SHP77 treated with DMSO at 0.1 percent for 48 hours (cell line): ENCODE measurements at places on chromosomes 12 and 14.

DNA sequence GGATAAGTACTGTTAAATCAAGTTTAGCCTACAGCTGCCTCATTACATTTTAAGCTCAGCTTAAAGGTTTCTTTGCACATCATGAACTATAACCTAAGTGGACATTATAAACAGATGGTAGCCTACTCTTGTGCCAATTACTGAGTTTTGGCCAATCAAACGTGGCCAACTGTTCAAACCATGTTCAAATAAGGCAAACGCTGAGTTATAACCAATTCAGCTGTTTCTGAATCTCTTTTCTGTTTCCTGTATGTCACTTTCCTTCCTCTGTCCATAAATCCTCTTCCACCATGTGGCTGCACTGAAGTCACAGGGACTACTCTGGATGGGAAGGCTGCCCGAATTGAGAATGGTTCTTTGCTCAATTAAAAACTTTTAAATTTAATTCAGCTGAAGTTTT, 98.4 kb downstream of the BCAT1 start:
- DNase-seq = no peak

GRCh38 chr12:56935752-56936151, 1.5 kb upstream of the SDR9C7 start:
- no peak for DNase-seq

- no peak for DNase-seq
Measured at GRCh38 chr12:13099844-13100604, 3.4 kb downstream of the GSG1 start.

DNA sequence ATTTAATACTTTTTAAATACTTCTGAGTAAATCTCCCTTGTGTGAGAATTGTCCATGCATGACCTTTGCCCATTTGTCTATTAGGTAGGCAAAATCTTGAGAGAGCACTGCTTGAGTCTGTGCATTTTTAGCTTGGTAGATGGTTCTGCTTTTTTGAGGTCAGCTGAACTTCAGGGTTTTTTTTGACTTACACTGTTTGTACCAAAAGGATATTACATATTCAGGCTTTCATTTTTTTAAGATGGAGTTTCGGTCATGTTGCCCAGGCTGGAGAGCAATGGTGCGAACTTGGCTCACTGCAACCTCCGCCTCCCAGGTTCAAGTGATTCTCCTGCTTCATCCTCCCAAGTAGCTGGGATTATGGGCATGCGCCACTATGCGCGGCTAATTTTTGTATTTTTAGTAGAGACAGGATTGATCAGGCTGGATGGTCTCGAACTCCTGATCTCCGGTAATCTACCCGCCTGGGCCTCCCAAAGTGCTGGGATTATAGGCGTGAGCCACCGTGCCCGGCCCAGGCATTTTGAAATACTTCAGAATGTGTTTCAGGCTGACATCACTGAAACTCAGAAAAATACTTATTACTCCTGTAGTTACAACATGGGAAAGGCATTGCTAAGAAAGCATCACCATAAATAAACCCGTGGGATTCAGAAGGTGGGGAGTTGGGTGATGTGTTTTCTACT, 11.1 kb downstream of the RASSF3 start:
- no peak for DNase-seq

GRCh38 chr12:64419696-64420095, 15.5 kb downstream of the XPOT start:
- no peak for DNase-seq

DNA sequence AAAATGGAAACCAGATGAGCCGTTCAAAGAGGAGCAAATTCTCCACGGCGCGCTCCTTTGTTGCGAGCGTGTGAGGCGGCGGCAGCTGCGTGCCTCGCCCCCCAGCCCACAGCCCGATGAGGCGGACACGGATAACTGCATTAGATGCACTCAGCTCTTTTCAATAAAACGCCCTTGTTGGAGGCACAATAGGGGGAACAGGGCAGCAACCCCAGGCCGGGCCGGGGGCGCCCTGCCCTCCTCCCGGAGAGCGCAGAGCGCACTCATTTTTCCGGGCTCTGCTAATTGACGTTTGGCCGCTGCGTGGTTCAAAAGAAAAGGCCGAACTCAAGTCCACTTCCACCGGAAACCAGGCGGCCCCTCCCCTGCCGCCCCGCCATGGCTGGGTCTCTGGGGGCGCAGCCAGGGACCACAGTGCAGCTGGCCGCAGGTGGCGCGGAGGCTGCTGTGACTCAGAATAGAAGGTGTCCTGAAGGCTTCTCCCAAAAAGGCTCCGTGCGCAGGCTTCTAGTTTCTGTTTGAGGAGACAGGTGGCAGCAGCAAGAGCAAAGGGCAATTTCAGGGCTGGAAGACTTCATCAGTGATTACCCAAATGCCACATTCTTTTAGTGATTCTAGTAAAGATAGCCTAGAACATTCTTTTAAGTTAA, 29.0 kb upstream of the SMOC1 start:
- no peak for DNase-seq

DNA sequence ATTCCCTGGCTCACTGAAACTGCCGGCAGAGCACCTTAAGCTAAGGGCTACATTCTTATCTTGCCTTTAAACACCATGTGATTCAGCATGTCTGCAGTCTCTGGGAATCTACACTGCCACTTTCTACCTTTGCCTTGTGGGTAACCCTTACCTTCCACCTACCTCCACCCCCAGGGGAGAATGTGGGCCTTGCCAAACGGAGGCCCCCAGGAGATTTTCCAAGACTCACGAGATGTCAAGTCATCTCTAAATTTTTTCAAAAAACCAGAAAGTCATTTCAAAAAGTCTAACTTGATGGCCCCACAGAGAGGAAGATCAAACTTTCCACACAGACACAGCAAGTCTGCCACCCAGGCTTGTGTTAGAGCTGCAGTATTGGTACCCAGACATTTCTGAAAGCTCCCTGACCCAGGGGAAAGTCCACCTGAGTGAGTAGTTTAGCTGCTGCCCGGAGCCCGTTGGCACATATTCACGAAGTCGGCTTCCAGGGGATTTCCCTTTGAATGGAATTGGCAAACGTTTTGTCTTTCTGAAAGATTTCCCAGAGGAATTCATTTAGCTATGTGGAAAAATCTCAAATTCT, 4.7 kb upstream of the PSMA6 start:
- DNase-seq = no peak

DNA sequence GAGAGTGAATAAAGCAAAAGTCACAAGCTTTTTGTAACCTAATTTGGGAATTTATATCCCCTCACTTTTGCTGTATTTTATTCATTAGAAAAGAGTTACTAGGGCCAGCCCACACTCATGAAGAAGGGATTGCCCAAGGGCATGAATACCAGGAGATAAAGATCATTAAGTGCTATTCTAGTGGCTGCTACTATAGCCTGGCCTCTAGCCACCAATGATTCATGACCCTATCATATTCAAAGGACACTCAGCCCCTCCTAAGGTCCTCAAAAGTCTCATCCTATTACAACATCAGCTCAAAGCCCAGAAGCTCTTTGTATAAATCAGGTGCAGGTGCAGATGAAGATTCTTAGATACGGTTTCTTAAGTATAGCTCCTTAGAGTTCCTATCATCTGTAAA, 518.1 kb downstream of the TRHDE start:
- no peak for DNase-seq

- DNase-seq = no peak
Measured at GRCh38 chr12:15536446-15536845, 214.1 kb downstream of the PTPRO start.

DNA sequence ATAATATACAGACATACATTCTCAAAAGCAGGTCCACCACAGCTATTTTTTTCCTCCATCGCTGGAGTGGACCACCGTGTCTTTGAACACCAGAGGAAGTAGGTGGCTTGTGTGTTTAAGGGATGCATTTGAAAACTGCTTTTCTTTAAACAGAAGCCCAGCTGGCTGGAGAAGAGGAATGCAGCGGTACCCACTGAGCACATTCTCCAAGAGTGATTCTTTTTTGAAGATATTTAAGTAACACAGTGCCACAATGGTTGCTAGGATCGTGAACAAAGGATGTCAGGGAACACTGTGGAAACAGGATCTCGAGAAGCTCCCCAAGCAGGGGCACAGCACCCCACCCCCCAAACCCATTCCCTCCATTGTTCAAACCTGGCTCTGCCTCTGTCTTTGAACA, 286.6 kb upstream of the PWP1 start:
- no peak for DNase-seq

GRCh38 chr12:79236920-79237319, 372.3 kb downstream of the SYT1 start:
- no peak for DNase-seq

DNA sequence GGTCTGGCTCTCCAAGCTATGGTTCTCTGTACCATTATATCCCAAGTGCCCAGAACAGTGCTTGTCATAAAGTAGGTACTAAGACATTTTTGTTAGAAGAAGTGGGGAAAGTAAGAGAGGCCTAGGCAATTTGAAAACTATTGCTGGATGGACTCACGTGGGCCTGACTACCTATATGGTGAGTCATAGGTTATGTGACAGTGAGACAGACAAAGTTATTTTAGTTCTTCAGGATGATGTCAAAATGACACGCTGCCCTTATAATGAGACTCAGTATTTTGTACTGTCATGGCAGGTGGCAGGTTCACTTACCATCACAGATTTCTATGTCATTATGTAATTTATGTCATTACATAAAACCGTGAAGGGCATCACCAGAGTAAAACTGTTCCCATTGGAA, 53.1 kb downstream of the PARP11 start:
- DNase-seq = no peak

- no peak for DNase-seq
Measured at GRCh38 chr12:18992336-18992735, 137.2 kb upstream of the PLEKHA5 start.

GRCh38 chr14:42555365-42555764, 948.7 kb downstream of the LRFN5 start:
- DNase-seq = no peak

- no peak for DNase-seq
Measured at GRCh38 chr12:92911339-92911738, 17.8 kb downstream of the EEA1 start.

- no peak for DNase-seq
Measured at GRCh38 chr12:52350786-52351185, 16.5 kb downstream of the KRT85 start.

- no peak for DNase-seq
Measured at GRCh38 chr12:46998811-46999368, 80.5 kb upstream of the PCED1B start.
